ENCODE measurements at places on chromosomes 7 and 10.

DNA sequence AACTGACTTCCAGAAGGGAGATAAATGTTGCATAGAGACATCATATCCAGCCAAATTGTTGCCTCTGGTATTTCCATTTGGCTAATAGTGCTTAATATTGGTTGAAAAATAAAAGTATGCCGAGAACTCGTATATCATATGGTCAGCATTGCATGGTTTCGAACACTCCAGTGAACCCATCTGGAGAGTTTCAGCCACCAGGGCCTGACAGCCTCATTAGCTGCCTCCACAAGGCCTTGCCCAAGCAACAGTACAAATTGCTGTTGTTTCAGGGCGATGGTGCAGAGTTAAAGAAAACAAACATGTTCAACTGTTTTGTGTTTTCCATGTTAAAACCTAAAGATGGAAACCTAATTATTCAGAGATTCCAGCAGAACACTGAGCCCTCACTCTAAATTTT, 28.5 kb downstream of the NRG3 start:
- DNase-seq, result no peak

DNA sequence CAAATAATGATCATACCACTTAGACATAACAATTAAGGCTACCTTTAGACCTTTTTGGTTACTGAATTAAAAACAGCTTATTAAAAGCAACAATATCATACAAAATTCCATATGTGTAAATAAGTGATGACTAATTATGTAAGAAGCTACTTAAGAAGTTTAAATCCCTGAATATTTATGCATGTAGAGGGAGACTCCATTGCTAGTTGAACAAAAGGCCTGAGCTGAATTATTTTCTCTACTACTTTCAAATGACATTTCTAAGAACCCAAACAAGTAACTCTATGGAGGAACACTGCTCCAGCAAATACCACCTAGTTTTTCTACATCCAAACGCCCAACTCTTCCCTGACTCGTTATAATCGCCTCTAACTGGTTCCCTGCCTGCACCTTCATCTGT, 31.5 kb downstream of the EPC1 start:
- DNase-seq, result no peak

- DNase-seq, result peak; percentile 46
These were observed 500 bp downstream of the CUL1 start for GRCh38 chr7:148699024-148699781.

DNA sequence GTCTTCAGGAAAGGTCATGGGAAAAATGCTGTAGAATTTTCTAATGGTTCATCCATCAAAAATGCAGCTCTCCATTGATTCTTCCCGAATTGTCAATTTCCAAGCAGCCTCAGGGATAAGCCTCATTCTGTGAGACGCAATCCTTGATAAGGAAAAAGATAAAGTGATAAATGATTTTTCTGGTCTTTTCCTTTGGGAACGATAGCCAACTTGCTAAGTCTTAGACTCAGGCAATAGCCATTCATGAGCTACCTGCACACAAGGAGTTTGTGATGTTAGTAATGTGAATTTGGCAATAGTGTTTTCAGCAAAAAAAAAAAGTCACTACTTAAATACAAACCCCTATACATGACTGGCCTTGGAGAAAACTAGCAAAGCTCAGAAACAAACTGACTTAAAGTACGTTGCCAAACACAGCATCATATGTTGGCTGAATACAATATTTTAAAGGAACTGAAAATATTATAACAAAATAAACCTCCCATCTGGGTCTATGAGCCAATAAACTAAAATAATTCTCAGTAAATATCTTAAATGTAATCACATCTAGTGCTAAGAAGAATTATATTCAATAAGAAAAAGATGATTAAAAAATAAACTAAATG, 75.5 kb downstream of the KLF6 start:
- no peak for DNase-seq

DNA sequence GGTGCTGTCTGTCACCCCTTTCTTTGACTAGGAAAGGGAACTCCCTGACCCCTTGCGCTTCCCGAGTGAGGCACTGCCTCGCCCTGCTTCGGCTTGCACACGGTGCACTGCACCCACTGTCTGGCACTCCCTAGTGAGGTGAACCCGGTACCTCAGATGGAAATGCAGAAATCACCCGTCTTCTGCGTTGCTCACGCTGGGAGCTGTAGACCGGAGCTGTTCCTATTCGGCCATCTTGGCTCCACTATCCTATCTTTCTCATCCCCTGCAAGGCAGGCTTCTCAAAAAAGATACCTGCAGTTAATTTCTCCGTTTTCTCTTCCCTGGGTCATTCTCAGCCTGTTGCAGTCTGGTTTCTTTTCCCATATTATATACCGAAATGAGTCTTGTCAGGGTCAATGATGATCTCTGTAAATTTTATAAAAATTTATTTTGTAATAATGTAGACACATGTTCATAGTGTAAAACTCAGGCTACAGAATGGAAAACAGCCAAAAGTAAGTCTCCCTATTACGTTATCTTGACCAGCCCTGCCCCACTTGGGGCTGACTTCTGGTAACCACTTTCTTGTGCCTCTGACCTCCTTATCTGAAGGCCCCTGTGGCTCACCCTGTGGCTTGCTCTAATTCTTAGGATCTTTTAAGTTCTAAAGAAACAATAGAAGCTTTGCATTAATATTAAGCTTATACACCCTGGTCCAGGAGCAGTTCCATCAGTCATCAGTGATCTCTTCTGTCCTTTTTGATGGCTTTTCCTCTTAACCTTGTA, 20.7 kb downstream of the BLVRA start:
- DNase-seq, result no peak

DNA sequence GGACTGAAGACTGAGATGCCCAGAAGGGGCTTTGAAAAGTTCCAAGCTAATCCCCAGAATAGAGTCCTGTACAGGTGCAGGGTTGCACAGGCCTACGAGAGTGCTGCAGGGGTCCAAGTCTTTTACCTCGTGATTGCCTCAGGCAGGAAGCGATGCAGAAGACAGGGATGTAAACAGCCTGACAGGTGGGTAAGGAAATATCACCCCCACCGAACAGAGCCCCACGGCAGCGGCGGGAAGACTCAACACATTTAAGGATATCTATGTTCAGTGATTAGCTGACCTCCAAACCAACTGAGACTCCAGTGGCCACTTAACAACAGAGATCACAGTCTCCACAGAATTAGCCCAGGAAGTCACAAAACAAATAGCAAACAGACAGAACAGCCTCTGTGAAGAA, 73.9 kb upstream of the VIPR2 start:
- DNase-seq, result no peak

GRCh38 chr7:121442845-121443244, 46.7 kb upstream of the FAM3C start:
- DNase-seq, result no peak

DNA sequence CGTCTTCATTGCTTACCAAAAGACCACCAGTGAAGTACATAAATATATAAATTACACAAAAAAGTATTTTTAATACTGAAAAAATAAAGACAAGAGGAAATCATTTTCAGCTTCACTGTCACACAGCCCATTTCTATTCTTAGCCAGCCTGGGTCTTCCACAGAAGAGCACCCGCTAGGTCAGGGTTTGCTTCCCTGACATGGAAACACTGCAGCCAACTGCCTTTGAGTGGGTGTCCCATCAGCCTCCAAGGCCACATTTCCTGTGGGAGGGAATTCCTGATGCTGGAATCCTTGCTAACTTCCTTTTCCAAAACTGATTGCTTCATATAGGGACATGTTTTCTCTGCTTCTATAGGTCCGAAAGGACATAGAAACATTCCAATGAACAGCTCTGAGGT, 137.8 kb upstream of the CAV2 start:
- no peak for DNase-seq

DNA sequence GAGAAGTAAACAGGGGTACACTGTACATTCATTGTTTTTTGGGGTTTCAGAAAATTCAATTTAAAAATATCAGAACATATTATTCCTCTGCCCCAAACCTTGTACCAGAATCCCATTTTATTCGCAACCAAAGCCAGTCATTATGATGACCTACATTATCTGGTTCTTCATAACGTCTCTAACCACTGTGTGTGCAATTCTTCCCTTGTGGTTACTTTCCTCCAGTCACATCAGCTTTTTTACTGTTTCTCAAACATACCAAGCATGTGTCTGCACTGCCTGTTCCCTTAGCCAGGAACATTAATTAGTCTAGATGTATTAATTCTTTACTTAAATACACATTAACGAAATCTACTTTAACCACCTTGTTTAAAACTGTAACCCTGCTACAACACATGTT, 64.8 kb downstream of the THSD7A start:
- no peak for DNase-seq

DNA sequence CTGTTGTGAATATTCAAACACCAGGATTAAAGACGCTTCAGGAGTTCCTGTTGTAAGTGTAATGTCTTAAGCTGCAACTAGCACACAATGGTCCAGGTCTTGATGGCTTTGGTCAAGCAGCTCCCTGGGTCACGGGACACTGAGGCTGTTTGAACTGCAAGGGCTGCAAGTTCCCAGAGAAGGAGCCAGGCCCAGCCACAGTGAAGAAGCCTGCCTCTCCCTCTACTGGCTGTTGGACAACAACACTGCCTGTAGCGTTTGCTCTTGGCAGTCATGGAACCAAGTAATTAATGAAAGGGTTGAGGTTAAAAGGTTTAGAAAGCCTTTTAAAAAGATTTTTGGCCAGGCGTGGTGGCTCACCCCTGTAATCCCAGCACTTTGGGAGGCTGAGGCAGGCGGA, 31.9 kb upstream of the GUSB start:
- no peak for DNase-seq

DNA sequence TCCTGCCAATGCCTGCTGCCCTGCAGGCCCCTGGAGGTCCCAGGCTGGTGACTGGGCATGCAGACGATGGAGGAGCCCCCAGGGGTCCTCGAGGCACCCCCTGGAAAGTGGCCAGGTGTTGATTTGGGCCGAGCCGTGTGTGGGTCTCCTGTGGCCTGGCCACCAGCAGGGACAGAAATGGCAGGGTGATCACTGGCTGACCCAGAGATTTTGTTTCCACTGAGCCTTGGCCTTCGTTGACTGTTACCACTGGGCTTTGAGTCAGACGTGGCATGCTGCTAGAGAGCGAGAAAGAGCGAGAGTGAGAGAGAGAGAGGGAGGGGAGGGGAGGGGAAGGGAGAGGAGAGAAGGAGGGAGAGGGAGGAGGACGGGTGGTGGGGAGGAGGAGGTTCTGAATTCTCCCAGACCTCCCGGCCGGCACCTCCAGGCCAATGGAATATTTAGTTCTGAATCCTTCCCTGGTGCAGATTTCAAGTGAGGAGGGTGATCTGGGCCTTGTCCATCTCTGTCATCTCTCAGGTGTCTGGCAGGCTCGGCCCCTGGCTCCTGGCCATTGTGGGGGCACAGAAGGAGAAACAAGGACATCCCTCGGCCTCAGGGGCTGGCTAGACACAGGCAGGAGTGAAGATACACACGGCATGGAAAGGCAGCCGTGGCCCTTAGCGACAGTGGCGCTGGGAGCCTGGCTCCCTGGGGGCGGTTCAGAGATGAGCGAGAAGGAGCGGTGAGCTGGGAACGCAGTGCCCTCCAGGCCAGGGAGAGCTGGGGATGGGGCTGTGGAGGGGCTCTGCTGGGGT, 58.2 kb downstream of the GLRX3 start:
- no peak for DNase-seq

DNA sequence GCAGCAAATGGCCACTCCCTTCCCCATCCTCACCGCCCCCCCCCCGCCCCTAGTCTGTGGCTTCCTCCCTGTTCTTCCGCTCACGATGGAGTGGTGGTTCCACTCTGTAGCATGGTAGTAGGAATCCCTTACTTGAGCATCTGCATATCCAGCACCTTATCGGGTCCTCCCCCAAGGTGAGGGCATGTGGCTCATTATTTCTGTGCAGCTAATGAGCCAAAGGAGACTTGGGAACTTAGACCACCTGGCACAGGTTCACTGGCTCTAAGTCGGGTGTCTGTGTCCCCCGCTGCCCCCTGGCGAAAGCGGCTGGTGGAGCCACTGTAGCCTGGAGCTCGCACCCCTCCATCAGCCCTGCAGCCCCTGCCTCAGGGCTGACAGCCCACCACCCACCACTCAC, 22.8 kb upstream of the GPR26 start:
- no peak for DNase-seq

DNA sequence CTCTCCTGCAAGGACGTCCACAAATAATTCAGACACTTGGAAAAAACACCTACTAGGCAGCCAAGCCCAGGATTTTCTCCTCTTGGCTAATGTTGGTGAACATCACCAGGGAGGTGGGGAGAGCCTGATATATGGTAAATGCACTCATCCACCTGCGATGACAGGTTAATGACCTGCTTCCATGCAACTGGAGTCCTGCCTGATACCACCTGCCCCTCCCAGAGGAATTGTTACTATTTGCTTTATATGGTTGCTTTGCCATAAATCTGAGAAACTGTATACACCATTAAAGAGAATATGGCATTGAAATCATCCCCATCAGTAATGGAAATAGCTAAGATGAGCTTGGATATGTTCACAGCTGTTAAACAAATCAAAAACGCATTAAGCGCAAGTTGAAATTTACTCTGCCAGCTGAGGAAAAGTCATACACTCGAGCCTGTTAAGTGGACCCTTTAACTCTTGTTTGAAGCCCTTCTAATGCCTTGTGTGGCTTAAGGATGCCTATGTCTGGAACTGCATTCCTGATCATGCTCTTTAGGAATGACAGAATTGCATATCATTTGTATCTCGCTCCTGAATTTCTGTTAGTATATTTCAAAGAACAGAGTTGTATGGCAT, 208.3 kb downstream of the PRPF18 start:
- no peak for DNase-seq

DNA sequence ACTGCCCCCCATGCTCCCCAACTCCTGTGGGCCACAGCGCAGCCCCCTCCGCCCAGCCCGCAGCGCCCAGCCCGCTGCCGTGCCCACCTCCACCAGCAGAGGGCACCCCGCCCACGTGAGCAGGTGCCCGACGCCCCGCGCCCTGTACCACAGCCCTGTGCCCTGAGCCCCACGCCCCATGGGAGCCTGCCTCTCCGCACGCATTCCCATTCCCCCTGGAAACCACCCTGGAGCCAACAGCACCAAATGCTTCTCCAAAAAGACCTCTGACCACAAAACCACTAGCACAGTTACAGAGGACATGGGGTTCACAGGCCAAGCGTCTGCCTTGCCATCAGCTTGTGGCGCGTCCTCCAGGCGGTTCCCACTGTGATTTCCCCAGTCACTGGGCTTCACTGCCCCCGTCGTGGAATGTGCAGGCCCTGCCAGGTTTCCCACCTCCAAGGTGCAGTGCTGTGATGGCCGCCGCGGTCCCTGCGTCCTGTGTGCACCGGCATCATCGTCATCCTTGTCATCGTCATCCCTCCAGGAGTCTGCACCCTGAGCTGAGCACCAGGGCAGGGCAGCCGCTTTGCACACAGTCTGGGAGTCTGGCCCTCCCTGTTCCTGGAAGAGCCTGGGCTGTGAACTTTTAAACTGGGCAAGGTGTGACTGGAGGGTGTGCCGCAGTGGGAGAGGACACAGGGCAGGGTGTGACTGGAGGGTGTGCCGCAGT, 61.7 kb downstream of the PWWP2B start:
- DNase-seq, result peak; percentile 42

DNA sequence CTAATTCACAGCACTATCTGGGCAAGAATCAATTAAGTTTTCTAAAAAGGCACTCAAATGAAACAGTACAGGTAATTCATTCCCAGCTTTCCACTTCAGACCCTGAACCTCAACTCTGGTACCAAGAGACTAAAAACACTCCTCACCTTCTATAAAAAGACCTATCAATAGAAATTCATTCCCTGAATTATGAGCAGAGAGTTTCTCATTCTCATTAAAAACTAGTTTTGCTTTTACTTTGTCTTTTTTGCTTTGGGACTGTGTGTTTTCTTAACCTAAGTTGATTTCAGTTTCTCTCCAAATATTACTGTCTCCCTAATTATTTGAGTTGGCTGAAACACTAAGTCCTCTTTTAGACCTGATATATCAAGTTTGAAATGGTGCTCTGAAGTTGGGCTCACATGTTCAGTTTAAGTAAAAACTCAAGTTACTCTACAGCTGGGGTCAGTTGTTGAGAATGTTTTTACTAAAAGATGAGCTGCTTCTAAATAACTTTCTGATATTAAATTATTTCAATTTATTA, 189.5 kb downstream of the JAZF1 start:
- no peak for DNase-seq

Data from stimulated activated CD8-positive, alpha-beta memory T cell treated with anti-CD3 and anti-CD28 coated beads, Interleukin-2, amount 100 ng/mL, for 48 hours (primary cell).